Memory B cell (primary cell): ENCODE measurements at places on chromosomes 4 and X.

GRCh38 chr4:47053485-47053884 is 22.1 kb downstream of the GABRB1 start:
- DNase-seq = no peak

- DNase-seq = no peak
Measured at GRCh38 chr4:38949411-38950051, 81.9 kb downstream of the FAM114A1 start.

DNA sequence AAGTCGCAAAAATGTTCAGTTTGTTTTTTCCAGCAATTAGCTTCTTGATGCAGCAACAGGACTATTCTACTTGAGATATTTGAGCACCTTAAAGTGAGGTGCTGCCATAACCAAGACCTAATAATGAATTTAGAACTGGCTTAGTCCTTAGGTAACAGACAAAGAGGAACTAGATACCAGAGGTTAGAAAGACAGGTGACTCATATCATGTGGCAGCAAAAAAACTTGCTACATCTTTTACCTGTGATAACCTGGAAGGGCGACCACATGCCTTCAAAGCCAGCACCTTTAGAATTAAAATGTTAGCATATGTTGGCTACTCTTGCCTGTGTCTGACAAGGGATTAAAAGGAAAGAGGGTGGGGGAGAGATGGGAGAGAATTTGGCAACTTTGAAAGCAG is 90.4 kb downstream of the ARHGAP6 start:
- DNase-seq = no peak

GRCh38 chr4:52204921-52205320 is 153.8 kb downstream of the SPATA18 start:
- no peak for DNase-seq

- DNase-seq = no peak
Measured at GRCh38 chrX:97045470-97045869, 161.8 kb downstream of the RPA4 start.
